ENCODE measurements at places on chromosomes 5 and 9. TPM values are rescaled to one million over a fixed set of nuclear protein-coding genes. Genes with fewer than 3 reads are reported as not detected.

- DNase-seq = peak; percentile 78
Measured at GRCh38 chr9:75962013-75962661, 71.7 kb downstream of the PCSK5 start.

DNA sequence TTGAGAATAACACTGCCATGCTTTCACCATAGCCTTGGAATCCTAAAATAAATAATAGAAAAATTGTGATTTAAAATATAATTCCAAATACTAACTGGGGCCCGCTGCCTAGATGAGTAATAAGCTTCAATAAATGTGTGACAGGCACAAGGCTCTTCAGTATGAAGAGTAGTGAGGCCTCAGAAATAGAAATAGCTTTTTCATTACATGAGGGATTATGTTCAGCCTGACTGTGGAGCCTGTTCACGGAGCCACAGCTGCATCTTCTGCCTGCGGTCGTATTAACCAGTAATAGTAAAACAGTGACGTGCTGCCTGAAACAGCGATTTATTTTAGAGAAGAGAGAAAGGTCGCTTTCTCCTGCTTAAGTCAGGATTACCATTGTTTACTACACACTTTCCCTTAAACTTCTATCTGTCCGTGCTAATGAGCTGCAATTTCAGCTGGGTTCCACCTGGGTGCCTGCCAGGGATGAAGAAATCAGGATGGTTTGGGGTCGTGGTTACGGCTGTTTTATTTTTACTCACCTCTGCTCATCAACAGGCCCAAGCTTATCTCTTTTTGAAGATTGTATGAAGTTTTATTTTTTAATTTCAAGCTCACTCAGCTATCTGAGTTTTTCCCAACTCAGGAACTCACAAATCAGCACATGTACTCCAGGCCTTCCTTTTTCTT lies 284.9 kb upstream of the WWC1 start:
- no peak for DNase-seq

DNA sequence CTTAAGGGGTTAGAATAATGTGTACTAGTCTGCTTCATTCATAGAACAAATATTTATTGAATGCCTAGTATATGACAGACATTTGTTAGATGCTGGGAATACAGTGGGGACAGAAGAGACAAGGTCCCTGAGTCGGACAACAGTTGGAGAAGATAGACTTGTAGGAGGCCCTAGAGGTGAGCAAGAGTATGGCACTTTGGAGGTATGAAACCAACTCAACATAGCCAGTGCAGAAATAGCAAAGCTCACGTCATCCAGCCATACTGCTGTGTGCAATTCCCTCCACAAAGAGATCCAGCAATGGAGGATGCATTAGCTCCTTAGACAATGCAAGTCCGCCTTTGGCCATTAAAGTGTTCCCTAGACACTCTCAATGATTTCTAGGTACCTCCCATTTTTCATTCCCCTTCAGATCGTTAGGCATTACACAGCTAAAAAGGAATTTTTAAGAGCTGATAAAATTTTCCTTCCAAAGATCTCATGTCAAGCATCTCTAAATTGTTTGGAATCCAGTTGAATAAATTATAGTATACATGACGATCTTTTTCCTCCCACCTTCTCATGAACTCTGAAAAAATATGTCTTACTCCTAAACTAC lies 1949.6 kb upstream of the WWC1 start:
- peak; percentile 23 for DNase-seq

- no peak for DNase-seq
Measured at GRCh38 chr9:36479101-36479500, 79.0 kb upstream of the RNF38 start.

DNA sequence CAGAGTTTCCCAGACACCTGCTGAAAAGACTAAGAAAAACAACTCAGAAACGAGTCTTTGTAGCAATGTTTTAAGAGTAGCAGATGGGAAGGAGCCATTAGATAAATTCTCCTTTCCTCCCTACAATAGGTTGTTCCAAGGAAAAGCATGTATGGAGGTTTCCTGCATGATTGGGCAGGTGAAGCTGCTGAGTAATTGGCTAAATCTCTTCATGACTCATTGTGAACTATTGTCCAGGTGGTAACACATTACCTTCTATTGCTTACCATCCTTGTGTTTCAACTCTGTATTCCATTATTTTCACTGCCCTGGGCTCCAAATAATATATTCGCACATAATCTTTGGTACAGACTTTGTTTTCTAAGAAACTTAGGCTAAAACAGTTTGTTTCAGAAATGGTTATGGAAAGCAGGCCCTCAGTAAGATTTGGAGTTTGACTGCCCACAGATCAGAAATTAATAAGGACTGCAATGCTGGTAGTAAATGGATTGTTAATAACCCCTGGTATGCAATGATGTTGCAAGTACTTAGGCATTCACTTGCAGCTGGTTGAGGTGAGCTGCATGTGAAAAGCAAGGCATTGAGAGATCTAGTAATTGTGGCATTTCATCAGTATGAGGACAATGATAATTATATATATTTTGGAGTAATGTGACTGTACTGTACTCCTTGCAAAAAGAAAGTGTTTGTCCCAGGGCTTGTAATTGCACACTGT lies 281.4 kb upstream of the VLDLR start:
- no peak for DNase-seq

Gene DUSP1
- total RNA-seq = 286 TPM

DNA sequence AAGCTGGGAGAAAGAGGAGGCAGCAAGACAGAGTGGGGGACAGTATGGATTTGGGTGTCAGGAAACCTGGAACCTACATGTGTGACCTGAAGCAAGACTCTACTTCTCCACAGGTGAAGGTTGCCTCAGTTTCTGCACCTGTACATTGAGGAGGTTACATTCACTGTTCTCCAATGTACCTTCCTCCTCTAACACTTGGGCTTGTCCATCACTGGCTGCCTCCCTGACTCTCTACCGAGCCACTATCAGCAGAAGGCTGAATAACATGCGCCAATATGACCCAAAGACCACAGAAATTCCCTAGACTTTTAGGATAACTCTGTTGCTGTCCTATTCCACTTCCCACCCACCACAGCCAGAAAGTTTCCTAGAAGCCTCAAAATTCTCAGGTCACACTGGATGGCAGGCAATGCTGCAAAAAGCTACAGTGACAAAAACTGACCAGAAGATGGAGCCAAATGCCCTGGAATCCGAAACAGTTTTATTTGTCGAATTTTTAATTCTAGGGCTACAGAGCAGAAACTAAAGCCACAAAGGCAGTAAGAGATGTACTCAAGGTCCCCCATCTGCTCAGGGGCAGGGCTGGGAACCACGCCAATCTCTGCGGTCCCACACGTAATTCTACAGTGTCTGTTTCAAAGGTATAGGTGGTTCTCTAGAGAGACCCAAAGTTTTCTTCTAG lies 64.4 kb downstream of the FAM114A2 start:
- peak; percentile 65 for DNase-seq

Gene TRIM23
- total RNA-seq = 3.8 TPM

DNA sequence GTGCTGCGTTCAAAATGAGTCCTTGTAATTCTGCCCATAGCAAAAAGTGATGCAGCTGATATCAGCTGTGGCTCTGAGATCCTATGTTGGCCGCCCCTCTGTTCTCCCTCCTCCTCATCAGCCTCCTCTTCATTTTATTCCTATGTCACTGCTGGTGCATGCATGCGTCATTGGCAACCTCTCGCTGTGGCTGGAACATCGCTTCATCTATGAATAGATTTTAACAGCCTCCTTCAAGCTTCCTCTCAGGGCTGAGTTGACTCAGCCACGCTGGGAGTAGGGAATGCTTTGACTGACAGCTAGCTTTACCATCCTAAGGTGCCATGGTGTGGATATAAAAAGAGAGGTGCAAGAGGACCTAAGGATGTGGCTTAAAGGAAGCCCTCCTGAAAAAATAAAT lies 303.5 kb downstream of the PLK2 start:
- DNase-seq = no peak

Gene SPATA9
- total RNA-seq = not detected

- no peak for DNase-seq
Measured at GRCh38 chr5:172245703-172246125, 37.9 kb downstream of the UBTD2 start.

Gene FGF10
- not detected for total RNA-seq

- peak; percentile 89 for DNase-seq
Measured at GRCh38 chr9:89606049-89606623, 1.3 kb downstream of the GADD45G start.

DNA sequence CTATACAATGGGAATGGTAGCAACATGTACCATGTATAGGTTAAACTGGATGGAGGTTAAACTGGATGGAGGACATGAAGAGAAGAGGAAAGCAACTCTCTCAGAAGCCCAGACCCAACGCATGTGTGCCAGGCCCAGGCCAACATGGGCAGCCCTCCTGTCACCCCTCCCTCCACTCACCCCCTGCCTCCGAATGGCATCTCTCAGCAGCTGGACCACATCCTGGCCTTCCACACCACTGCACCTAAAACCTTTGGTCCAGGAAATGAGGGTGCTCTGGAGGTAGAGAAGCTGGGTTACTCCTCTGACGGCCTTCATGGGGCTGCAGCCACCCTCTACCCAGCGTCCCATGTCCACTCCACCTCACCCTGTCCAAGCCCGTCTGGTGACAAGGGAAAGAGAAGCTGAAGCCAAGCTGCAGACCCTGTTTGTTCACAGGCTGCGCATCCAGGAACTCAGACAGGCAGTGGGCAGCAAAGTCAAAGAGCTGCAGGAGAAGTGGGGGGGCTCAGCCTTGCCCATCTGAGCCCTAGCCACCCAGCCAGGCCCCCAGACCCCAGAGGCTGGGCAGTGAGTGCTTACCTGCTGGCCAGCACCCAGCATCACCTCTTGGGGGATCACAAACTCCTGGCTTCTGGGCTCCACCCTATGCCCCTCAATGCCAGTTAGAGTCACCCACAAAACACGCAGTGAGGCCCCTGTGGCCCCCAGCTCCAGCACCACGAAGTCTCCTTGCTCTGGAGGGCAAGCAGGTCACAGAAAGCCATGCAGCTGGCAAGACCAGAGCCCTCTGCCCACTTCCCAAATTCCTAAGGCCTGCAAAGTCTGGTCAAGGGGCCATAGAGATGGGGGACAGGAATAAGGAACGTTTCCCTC lies 8.5 kb downstream of the HK3 start:
- no peak for DNase-seq

Gene SLC36A2
- total RNA-seq = not detected

DNA sequence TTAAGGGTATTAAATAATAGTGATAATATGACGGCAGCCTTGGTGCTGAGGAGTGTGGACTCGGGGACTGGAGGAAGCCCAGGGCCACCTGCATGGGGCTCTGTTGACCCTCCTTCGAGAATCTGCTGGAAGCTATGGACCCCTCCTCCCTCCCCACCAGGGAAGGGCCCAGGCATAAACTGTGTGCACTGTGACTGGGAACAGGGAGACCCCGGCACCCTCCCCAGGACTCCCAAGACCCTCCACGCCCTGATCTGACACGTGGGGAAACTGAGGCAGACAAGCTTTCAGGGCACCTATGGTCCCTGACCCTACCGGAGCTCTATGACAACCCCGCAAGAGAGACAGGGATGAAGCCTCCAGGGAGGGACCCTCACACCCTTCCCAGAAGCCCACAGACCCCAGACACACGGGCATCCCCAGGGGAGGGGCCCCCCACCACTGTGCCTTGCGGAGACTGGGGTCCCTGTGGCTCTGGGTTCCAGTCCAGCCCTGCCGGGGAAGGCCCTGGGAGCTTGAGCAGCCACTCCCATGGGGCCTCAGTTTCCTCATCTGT lies 6.5 kb upstream of the EGFL7 start:
- DNase-seq = no peak

DNA sequence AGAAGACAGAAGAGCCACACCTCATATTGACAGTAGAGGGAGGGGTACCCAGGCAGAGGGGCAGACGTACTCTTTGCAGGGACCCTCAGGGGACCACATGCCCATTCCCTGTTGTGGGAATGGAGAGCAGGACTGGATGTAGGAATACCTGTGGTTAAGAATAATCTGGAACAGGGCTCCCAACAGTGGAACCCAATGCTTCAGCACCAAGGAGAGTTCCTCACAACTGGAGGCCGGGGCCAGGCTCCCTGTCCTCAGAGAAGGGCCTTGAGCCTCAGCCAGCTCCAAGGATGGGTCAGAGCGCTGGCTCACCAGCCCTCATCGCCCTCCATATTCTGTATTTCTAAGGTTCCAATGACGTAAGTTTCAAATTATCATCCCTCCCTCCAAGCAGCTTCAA lies 7.4 kb upstream of the SHC3 start:
- DNase-seq = peak; percentile 9

GRCh38 chr9:128706045-128706444 lies 3.7 kb downstream of the PKN3 start:
- no peak for DNase-seq

- DNase-seq = no peak
Measured at GRCh38 chr5:146754621-146755020, 123.9 kb downstream of the PPP2R2B start.

Gene FBLL1
- total RNA-seq = not detected

- no peak for DNase-seq
Measured at GRCh38 chr5:79736528-79737514, 47.2 kb downstream of the CMYA5 start.

- no peak for DNase-seq
Measured at GRCh38 chr9:77094150-77094549, 74.7 kb downstream of the FOXB2 start.

Gene TUBB4B
- 627 TPM for total RNA-seq

DNA sequence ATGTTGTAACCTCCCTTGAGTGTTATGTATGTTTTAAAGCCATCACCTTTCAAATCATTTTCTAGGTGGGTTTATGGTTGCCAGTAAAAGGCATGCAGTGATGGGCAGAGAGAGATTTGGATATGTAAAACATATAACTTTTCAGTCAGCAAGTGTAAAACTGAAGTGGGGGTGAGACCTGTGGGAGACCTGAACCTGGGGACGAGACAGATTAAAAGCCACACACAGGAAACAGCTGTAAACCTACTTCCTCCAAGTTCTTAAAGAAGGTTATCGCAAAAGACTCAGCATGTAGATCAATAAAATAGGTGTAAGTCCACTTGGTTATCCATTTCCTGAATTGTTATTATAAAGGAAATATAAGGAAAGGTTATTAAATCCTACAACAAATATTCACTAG lies 76.6 kb downstream of the YIPF5 start:
- no peak for DNase-seq

DNA sequence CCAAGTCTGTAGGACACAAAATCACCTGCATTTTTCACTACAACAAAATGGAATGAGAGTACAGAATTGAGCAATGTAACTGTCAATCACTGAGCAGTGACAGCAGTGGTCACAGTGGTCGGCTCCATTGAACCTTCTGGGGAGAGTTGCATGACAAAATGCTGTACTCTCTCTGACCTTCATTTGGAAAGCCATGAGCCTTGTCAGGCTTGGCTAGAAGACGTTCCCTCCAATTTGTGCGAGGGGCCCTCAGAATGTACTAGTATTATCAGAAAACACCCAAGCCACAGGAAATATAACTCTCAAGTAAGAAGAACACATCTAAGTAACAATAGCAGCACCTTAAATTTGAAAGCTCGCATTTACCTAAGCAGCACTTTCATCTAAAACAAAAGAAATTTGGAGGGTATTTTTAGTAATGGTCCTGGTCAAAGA lies 425.6 kb upstream of the MEF2C start:
- DNase-seq = no peak

DNA sequence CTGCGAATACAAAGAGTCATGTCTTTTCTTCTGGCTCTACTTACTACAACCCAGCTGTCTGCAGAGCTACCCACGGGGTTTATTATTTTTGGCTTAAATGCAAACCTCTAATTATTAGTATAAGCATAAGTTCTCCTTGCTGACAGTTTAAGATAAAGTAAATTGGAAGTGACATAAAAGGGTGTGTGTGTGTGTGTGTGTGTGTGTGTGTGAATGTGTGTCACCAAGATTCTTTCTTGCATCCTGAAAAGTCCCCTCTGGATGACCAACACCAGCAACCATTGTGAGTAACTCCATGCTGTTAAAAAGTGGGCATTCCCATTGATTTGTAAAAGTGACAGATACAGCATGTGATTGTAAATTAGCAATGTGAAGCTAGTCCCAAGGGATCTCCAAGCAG lies 803.8 kb upstream of the ZNF608 start:
- no peak for DNase-seq

GRCh38 chr9:100674419-100675122 lies 96.7 kb downstream of the CAVIN4 start:
- DNase-seq = no peak
